ENCODE measurements at places on chromosomes 11 and 22.
A peak's percentile ranks its signal among the peaks of the same experiment; 100 is the strongest.

- DNase-seq = no peak
Observed at GRCh38 chr11:45321031-45321595, 35.0 kb upstream of the SYT13 start.

- peak; percentile 62 for DNase-seq
Observed at GRCh38 chr11:94504689-94505293, 7.5 kb upstream of the C11orf97 start.

DNA sequence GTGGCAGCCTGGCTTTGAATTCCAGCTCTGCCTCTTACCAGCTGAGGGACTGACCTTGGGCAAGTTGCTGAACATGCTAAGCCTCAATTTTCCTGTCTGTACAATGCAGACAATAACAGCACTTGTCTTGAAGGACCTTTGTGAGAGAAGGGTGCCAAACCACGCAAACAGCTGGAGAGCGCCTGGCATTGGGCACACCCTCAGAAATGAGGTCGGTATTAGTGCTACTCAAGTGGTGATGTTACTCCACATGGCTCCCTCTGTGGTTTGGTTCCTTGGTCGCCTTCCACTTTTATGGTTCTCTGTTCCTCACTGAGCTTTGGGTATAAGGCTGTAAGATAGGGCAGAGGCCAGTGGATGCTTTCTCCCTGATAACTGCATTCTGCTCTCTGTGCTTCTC, 8.2 kb downstream of the UBASH3B start:
- no peak for DNase-seq

- no peak for DNase-seq
Observed at GRCh38 chr11:73971175-73971719, 11.4 kb downstream of the UCP2 start.

GRCh38 chr11:679271-680207, 15.5 kb downstream of the DEAF1 start:
- DNase-seq = no peak

- DNase-seq = no peak
Observed at GRCh38 chr22:50699001-50699755, 26.6 kb downstream of the SHANK3 start.

DNA sequence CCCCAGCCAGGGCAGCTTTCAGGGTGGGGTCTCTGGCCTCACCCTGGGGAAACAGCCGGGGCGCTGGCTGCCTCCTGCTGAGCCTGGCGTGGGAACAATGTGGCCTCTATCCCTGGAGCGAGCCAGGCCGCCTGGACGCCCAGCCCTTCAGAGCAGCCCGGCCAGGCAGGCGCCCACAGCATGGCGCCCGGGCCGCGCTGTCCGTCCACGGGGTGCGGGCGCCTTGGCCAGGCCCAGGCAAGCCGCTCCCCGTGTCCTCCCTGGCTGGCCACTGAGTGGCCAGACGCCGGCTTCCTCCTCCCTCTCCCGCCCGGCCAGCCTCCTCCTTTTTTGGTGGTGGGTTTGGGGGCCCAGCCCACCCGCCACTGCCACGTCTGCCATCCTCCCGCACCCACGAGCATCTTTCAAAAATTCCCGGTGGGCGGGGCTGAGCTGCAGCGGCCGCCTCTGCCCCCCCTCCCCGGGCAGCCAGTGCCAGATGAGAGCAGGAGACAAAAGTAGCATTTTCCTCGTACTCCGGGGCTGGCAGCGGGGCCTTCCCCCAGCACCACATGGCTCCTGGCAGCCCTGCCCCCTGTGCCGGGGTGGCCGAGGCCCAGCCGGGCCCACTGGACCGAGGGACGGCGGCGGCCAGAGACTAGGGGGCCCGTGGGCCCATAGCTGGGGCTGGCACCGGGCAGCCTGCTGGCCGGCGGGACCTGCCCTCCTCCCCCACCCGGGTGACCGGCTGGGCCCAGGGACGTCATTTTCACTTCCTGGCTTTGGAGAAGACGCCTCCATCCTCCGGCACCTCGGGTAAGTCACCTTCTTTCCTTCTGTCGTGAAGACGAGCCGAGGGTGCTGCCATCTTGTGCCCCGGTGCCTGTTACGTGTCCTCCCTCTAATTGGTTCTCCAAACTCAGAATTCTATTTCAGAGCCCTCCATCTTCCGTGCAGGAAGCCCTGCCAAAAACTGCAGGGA, 70.2 kb upstream of the PPARA start:
- DNase-seq = no peak

Data from fibroblast of skin of abdomen (primary cell).